ENCODE measurements at places on chromosomes 2 and 18.
A peak's percentile ranks its signal among the peaks of the same experiment; 100 is the strongest.

GRCh38 chr2:119469131-119469530 is 37.5 kb downstream of the TMEM37 start:
- no peak for DNase-seq

DNA sequence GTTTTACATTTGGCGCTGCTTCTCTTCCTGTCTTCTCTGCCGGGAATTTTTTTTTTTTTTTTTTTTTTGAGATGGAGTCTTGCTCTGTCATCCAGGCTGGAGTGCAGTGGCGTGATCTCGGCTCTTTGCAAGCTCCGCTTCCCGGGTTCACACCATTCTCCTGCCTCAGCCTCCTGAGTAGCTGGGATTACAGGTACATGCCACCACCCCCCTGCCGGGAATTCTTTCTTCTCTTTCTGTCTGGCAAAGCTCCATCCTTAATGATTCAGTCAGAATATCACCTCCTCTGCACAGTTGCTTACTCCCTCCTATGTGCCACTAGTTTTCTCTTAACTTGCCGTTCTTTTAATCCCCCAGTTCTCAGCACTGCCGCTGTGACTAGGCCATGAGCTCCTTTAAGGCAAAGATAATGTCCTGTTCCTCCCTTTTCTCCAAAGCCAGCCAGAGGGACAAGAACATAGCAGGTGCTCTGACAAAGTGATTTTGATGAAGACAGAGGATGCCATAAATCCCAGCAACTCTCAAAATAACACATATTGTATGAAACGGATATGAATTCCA is 112.1 kb upstream of the LRATD1 start:
- no peak for DNase-seq

- no peak for DNase-seq
Measured at GRCh38 chr2:232772531-232772930, 3.8 kb downstream of the KCNJ13 start.

DNA sequence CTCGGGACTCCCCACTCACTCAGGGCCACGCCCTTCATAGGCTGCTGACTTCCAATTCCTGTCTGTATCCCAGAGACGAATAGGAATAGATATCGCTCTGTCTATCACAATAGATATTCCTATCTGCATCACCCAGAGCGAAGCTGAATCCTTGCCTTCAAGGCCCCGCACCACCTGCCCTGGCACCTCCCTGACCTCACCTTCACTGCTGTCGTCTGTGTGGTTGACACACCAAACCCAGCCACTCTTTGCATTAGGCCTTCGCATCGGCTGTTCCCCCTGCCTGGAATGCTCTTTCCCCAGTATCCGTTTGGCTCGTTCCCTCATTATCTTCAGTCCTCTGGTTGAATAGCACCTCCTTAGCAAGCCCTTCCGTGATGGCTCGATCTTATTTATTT is 43.5 kb downstream of the ATOH8 start:
- no peak for DNase-seq

DNA sequence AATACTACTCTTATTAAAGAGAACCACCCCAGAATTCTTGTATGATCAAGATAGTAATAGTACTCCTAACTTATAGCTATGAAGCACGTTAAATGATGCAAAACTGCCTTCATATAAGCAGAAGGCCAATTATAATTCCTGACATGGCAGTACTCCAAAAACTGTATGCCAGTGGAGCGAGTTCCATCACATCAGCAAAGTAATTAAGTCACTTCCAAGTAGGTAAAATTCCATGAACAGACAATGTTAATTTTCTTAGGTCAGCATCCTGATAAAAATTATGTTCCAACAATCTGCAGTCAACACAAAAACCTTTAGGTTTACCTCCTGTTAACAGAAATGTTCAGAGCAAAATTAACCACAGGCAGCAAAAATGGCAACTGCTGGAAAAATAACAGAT is 136.7 kb downstream of the CDH2 start:
- no peak for DNase-seq

DNA sequence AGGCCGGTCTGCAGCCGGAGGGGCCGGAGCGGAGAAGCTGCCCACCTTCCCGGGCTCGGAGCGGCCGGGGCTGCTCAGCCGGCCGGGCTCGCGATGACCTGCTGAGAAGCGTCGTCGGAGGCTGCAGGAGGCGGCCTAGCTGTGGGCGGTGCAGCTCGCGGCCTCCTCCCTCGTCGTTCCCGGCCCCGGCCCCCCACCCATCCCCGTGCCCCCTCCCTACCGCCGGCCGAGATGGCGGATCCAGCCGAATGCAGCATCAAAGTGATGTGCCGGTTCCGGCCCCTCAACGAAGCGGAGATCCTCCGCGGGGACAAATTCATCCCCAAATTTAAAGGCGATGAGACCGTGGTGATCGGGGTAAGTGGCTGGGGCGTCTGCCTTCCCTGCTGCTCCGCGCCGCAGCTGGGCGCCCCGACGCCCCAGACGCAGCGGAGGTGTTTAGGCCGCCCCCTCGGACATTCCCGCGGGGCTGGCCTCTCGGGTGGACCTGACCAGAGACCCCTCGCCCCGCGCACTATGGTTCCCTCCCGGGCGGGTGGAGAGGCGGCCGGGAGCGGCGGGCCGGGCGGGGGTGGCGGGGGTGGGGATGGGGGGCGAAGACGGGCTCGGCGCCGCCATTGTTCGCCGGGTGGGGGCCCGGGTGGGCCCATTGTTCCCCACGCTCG is 492 bp downstream of the KIF5C start:
- DNase-seq = no peak

- no peak for DNase-seq
Measured at GRCh38 chr18:11520536-11520935, 88.9 kb upstream of the SLC35G4 start.

- no peak for DNase-seq
Measured at GRCh38 chr2:43636621-43637020, 439 bp upstream of the PLEKHH2 start.

- DNase-seq = no peak
Measured at GRCh38 chr2:198890490-198890889, 567.2 kb downstream of the SATB2 start.

GRCh38 chr18:35027206-35027605 is 14.0 kb upstream of the MAPRE2 start:
- no peak for DNase-seq

GRCh38 chr18:60875957-60876507 is 457.2 kb upstream of the CDH20 start:
- no peak for DNase-seq

DNA sequence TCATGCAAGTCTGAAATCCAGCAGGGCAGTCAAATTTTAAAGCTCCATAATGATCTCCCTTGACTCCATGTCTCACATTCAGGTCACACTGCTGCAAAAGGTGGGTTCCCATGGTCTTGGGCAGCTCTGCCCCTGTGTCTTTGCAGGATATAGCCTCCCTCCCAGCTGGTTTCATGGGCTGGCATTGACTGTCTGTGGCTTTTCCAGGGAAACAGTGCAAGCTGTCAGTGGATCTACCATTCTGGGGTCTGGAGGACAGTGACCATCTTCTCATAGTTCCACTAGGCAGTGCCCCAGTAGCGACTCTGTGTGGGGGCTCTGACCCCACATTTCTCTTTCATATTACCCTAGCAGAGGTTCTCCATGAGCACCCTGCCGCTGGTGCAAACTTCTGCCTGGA is 220.6 kb upstream of the COPS8 start:
- DNase-seq = no peak

- DNase-seq = no peak
Measured at GRCh38 chr18:27353273-27353672, 168.2 kb upstream of the CHST9 start.

DNA sequence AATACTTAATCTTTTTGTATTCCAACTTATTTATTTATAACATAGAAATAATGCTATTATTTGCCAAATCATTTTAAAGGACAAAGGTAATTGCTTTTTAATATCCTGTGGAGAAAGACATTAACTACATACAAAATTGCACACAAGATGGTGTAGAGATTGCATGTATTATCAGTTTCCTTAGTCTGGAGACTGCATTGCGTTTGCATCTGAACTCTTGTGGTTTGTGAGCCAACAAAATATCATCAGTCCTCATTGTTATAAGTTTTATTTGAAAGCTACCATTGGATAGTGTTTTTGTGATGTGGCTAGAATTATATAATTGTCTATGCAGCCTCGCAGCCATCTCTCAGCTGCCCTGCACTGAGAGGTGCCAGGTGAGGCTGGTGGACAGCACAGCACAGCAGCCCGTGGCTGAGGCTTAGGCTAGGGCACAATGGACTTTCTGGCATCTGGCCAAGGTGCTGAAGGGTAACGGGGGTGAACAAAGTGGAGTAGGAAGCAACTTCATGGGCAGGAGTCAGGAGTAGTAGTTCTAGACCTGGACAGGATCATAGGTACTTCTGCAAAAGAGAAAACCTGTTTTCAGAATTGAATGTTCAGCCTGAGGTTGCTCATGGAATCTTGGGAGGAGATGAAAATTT is 15.1 kb downstream of the RASGRP3 start:
- peak; percentile 28 for DNase-seq

- DNase-seq = no peak
Measured at GRCh38 chr2:134738141-134738870, 19.5 kb upstream of the TMEM163 start.

DNA sequence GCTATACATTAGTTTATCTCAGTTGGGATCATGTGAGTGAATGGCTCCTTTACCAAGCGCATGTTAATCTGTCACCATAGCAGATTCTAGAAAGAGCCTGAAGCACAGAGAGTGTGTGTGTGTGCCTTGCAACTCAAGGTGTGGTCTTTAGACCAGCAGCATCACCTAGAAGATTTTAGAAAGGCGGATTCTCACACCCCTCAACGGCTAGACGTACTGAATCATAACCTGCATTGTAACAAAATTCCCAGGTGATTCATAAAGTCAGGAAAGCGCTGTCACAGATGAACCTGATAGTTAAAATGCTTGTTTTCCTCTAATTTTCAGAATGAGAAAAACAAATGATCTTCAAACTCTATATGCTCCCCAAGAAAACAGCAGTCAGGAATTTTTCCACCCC is 45.5 kb upstream of the MAPRE2 start:
- DNase-seq = no peak

- DNase-seq = no peak
Measured at GRCh38 chr2:117523711-117524238, 290.7 kb upstream of the DDX18 start.

- DNase-seq = no peak
Measured at GRCh38 chr2:230170532-230170931, 49.3 kb downstream of the SP110 start.

- no peak for DNase-seq
Measured at GRCh38 chr2:37776487-37776886, 105.0 kb upstream of the CDC42EP3 start.

DNA sequence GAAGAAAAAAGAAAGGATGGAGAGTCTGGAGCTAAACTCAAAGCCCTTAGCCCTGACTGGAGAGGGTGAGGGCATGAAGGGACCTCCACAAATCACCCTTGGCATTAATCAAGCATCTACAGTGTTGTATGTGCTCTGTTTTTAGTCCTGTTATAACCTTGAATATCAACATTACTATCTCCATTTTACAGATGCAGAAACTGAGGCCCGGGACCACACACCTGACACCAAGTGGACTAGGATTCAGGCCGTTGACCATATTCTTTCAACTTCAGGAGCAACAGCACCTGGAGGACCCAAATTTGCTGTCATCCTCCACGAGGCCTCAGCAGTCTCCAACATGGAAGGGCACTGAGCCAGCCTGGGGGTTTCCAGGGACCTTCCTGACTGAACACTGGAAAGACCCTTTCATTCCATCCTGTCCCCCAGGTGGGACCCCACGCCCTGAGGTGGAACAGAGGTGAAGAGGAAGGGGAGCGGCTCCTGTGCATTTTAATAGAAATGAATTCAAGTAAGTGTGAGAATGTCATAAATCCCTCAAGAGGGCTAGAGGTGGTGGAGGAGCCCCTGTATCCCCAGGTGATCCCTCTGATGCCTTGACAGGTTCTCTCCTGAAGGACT is 41.0 kb downstream of the SERTAD2 start:
- DNase-seq = no peak

- DNase-seq = no peak
Measured at GRCh38 chr18:45801416-45802004, 24.0 kb upstream of the SIGLEC15 start.

- DNase-seq = peak; percentile 15
Measured at GRCh38 chr2:212538305-212539071, at the start of gene ERBB4. Gene ERBB4, minus strand, starts transcription at chr2:212538802. Its CDS starts 272 bp downstream, at chr2:212538530.

GRCh38 chr18:75128051-75128605 is 80.8 kb downstream of the PTGR3 start:
- no peak for DNase-seq
